T-cell (primary cell): ENCODE measurements at places on chromosomes 3 and 15. TPM values are rescaled to one million over a fixed set of nuclear protein-coding genes. Genes with fewer than 3 reads are reported as not detected.
A peak's percentile ranks its signal among the peaks of the same experiment; 100 is the strongest.

DNA sequence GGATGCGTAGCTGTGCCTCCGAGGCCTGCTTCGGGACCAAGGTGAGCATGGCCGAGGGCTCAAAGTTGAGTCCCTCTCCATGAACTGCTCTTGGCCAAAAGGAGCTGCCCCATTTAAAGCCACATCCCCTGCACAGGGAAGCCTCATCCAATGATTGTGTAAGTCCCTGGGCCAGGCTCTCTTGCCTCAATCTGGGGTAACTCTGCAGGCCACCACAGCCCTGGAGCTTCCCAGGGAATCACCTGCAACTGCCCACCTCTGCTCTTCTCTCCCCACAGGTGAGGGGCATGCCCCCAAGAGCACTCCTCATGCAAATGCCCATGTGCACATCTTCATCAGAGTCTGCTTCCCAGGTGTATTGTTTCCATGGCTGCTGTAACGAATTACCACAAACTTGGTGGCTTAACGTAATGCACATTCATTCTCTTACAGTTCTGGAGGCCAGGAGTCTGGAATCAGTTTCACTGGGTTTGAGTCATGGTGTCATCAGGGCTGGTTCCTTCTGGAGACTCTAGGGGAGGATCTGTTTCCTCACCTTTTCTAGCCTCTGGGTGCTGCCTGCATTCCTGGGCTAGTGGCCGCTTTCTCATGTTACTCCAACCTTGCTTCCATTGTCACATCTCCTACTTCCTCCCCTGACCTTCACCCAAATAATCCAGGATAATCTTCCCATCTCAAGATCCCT lies 25.0 kb upstream of the LOXL1 start:
- H3K27ac ChIP-seq = no peak overlapping the region
- H3K27me3 ChIP-seq = no peaks in the 10 kb centered on the region
- no peak overlapping the region for H3K4me3 ChIP-seq

DNA sequence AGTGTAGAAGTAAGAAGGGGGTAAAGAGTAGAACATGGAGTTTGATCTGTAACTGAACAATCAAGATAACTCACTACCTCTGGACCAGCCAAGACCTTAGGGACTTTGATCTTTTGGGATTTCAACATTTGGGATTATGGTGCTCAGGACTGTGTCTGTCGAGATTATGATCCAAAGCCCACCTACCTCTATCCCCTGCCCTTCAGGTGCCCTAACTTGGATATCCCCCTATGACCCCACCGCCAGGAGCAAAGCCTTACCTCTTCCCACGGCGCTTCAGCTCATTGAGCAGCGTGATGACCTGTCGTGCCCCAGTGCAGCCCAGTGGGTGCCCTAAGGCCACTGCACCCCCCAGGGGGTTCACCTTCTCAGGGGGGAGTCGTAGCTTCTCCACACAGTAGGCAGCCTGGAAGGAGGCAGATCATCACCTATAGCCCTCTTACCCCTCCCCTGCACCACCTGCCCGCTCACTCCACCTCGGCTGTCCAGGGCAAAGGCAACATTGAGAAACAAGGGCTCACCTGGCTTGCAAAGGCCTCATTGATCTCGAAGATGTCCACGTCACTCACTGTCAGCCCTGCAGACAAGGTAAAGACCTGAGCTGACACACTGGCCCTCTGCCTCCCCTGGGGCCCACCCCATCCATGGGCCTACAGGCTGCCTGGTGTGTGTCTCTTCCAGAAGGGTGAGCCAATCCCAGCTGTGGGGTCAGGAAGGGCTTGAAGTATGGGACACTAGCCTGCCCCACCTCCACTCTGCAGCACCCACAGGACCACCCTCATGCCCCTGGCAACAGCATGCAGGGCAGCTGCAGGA lies 11.4 kb downstream of the ACAA1 start:
- no peaks in the 10 kb centered on the region for H3K27me3 ChIP-seq
- no peaks in the 10 kb centered on the region for H3K4me1 ChIP-seq
- peaks cover 90% of the 10 kb centered on the region for H3K36me3 ChIP-seq
- H3K4me3 ChIP-seq = no peak overlapping the region

DNA sequence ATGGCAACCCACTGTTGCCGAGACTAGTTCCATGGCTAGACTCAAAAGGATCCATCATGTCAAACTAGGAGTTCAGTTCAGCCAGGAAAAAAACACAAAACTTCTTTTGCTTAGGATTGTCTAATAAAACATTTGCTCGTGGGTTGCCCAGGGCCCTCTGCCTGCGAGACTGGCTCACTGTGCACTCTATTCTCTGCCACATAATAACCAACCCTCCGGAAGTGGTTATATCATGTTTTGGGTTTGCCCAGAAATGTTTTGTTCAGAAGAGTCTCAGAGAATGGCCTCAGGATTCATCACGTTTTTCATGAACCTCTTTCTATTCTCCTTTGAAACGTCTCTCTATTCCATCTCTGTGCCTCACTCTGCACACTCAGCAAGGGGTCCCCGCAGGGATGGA lies 216.1 kb downstream of the SV2B start:
- no peaks in the 10 kb centered on the region for H3K36me3 ChIP-seq
- peaks cover 47% of the 10 kb centered on the region for H3K4me1 ChIP-seq
- no peaks in the 10 kb centered on the region for H3K27me3 ChIP-seq
- no peak overlapping the region for H3K4me3 ChIP-seq

GRCh38 chr3:69232482-69232881 lies 110.1 kb upstream of the LMOD3 start:
- no peaks in the 10 kb centered on the region for H3K36me3 ChIP-seq
- H3K4me1 ChIP-seq = peaks cover 6% of the 10 kb centered on the region
- DNase-seq = no peak
- H3K27me3 ChIP-seq = no peaks in the 10 kb centered on the region
- H3K4me3 ChIP-seq = no peak overlapping the region

Gene PEX11A
- 0.91 TPM for total RNA-seq

DNA sequence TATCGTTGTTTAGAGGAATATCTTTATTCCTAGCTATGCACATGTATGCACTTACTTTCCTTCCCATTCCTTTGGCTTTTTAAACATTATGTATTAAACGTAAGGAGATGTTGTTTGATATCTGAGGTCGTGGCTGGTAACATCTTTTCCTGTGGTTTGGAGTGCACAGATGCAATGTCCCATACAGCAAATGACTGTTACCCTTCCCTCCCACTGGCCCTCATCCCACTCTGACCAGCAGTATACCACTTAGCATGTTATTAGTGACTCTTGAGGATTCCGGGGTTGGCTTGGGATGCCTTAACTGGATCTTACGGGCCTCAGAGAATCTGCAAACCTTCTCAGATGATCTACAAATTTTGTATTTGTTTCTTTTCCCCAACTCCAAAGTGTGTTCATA lies 34.5 kb downstream of the TGFBR2 start:
- H3K36me3 ChIP-seq = peaks cover 5% of the 10 kb centered on the region
- no peak for DNase-seq
- H3K4me1 ChIP-seq = peaks cover 86% of the 10 kb centered on the region
- H3K27ac ChIP-seq = peak overlapping the region; percentile 90
- no peaks in the 10 kb centered on the region for H3K27me3 ChIP-seq
- no peak overlapping the region for H3K4me3 ChIP-seq

Gene SHF
- total RNA-seq = 5.6 TPM

- H3K27me3 ChIP-seq = no peaks in the 10 kb centered on the region
- no peaks in the 10 kb centered on the region for H3K4me1 ChIP-seq
- no peak overlapping the region for H3K27ac ChIP-seq
- peaks cover 4% of the 10 kb centered on the region for H3K36me3 ChIP-seq
Observed at GRCh38 chr15:45499426-45499825, 23.1 kb downstream of the SLC30A4 start.

DNA sequence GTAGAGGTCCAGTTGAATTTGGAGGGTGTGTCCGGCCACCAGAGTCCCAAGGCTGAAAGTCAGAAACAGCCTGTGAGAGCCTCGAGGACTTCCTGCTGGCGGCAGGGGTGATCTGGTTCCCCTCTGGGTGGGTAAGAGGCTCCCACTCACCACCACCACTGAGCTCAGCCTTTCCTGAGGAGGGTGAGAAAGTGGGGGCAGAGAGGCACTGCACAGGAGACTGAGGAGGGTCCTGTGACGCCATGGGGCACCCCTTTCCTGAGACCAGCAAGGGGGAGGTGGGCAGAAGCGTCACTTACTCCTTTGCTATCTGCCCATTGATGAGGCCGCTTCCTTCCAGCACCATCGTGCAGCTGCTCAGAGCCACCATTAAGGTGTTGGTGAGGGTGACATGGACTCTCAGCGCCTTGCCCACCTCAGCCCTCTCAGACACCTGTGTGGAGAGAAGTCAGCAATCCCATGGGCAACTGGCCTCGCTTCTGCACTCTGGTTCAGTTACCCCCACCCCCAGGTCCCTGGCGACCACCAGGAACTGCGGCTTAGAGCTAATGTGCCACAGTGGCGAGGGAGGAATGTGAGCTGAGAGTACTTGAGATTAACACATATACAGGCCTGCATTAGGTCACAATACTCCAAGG lies 10.0 kb upstream of the TGM5 start:
- H3K4me3 ChIP-seq = no peak overlapping the region
- no peaks in the 10 kb centered on the region for H3K36me3 ChIP-seq
- DNase-seq = no peak
- H3K27ac ChIP-seq = no peak overlapping the region
- H3K4me1 ChIP-seq = no peaks in the 10 kb centered on the region

Gene TRIM69
- 42.9 TPM for total RNA-seq

DNA sequence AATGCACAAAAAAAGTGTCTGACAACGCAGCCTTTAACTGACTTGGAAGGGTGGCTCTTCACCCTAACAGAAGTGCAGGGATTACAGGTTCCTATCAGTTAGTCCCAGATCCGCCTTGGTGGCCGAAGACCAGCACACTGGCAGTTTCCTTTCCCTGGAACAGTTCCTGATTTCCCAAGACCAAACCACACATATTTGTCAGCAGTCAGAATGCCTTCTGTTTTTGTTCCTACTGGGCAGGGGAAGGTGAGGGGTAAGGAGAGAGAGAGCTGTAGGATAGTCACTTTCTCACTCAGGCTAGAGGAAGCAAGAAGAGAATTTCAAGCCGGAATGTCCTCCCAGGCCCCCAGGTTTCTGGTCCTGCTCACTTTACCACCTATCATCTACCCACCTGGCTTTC lies 9.2 kb downstream of the CXCR6 start:
- H3K4me1 ChIP-seq = peaks cover 75% of the 10 kb centered on the region
- H3K27me3 ChIP-seq = no peaks in the 10 kb centered on the region
- no peak overlapping the region for H3K4me3 ChIP-seq
- peak overlapping the region; percentile 70 for H3K27ac ChIP-seq
- H3K36me3 ChIP-seq = peaks cover 26% of the 10 kb centered on the region

DNA sequence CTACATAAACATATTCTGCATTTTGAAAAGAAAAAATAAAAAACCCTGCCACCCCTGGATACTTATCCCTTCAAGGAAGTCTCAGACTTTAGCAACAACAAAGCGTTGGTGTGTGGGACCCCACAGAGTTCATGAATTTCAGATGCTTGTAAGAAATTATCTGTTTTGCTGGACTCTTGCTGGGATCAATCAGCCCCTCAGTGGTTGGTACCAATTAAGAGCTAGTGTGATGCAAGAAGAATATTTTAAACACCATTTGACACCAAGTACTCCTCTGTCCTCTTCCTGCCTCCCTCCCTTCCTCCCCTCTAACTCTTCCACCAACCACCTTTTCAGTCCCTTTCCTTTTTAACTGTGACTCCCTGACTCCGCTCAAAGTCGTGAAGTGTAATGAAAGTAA lies 51.5 kb downstream of the SST start:
- no peak for DNase-seq
- no peaks in the 10 kb centered on the region for H3K36me3 ChIP-seq
- peaks cover 3% of the 10 kb centered on the region for H3K27me3 ChIP-seq
- H3K4me1 ChIP-seq = no peaks in the 10 kb centered on the region
- H3K27ac ChIP-seq = no peak overlapping the region

GRCh38 chr15:69576035-69576526 lies 123.5 kb downstream of the RPLP1 start:
- H3K36me3 ChIP-seq = no peaks in the 10 kb centered on the region
- H3K4me1 ChIP-seq = no peaks in the 10 kb centered on the region
- no peak overlapping the region for H3K4me3 ChIP-seq
- no peak overlapping the region for H3K27ac ChIP-seq
- peak; percentile 30 for DNase-seq

DNA sequence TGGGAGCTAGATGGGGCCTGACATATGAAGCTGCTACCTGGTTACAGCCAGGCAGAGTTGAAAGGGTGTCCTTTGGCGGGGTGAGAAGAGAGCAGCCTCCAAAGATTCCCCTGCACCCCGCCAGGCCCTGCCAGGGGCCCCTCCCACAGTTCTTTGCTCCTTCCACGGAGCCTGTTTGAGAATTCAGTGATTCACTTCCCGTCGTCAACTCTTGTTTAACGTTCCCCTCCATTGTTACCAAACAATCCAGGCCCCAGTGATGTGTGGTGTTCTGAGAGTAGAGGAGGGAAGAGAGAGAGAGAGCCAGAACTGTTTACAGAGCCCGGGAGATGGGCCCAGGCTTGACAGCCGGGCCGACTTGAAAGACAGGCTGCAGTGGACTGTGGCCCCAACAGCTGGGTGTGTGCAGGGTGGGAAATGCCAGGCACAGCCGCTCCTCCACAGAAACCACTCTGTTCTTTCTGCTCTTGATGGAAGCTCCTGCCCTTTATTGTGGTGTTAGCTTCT lies 81.5 kb downstream of the SMAD3 start:
- peak overlapping the region; percentile 38 for H3K27ac ChIP-seq
- no peaks in the 10 kb centered on the region for H3K36me3 ChIP-seq
- peaks cover 72% of the 10 kb centered on the region for H3K4me1 ChIP-seq

DNA sequence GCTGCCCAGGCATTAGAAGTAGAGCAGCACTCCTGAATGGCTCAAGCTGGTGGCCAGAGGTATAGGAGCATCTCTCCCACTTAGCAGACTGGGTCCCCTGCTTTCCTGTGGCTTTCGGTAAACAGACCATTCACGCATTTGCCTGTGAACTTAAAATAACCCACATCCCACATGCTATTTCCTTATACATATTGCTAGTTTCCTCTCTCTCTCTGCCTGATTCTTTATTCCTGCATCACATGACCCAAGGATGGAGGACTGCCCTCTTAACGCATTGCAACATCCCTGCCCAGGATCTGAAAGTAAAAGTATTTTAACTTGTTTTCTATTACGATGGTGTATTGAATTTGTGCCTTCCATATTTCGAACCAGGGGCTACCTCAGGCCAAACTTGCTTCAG lies 43.4 kb upstream of the NLGN1 start:
- no peaks in the 10 kb centered on the region for H3K36me3 ChIP-seq
- no peak overlapping the region for H3K27ac ChIP-seq
- H3K4me3 ChIP-seq = no peak overlapping the region
- no peaks in the 10 kb centered on the region for H3K27me3 ChIP-seq

- H3K27me3 ChIP-seq = no peaks in the 10 kb centered on the region
- no peaks in the 10 kb centered on the region for H3K36me3 ChIP-seq
- H3K27ac ChIP-seq = no peak overlapping the region
Observed at GRCh38 chr3:189636048-189636447, 4.9 kb downstream of the TP63 start.

GRCh38 chr3:56742887-56743286 lies 58.9 kb downstream of the ARHGEF3 start:
- H3K4me1 ChIP-seq = peaks cover 14% of the 10 kb centered on the region

Gene PSTPIP1
- 110 TPM for total RNA-seq

DNA sequence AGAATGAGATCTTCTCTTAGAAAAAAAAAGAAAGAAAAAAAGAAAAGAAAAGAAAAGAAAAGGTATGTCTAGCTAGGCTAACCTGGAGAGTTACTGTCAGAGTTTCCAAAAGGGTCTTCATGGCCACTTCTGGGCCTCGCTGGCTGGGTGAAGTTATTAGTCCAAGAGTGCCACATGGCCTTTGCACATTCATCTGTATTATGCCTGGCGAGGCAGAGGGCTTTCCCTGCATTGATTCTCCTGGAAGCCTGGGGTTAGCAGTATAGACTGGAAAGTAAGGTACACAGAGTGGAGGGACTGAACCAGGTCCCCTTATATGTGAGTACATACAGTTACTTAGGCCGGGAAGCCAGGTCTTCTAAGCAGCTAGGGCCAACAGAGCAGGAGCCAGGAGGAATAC lies 54.8 kb upstream of the CGNL1 start:
- no peaks in the 10 kb centered on the region for H3K4me1 ChIP-seq
- H3K36me3 ChIP-seq = no peaks in the 10 kb centered on the region
- H3K27me3 ChIP-seq = peaks cover 5% of the 10 kb centered on the region

- H3K27me3 ChIP-seq = no peaks in the 10 kb centered on the region
- no peaks in the 10 kb centered on the region for H3K36me3 ChIP-seq
- H3K4me1 ChIP-seq = no peaks in the 10 kb centered on the region
- H3K4me3 ChIP-seq = no peak overlapping the region
Observed at GRCh38 chr15:100988857-100989256, 69.7 kb downstream of the LRRK1 start.
